Activated naive CD8-positive, alpha-beta T cell treated with anti-CD3 and anti-CD28 coated beads for 36 hours (primary cell): ENCODE measurements at places on chromosomes 6 and 20.
A peak's percentile ranks its signal among the peaks of the same experiment; 100 is the strongest.

GRCh38 chr6:141963543-141964295 lies 169.0 kb upstream of the GJE1 start:
- DNase-seq: no peak

DNA sequence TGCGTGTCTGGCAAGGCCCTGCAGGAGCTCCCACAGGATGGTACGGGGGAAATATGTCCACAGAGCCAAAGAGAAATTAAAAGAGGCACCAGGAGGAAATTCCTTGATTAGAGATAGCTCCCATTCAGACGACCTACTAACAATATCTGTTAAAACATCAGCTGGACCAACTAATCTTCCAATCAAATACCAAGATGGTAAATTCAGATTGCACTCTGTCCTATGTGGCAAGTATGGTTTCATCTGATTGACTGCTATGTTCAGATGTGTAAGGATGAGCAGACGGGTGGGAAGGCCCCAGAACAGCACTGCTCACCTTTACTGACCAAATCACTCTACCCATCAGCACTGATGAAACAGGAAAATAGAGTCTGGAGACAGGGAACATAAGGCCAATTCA lies 19.5 kb downstream of the BPIFA2 start:
- DNase-seq: no peak

GRCh38 chr6:136404627-136405419 lies 115.2 kb upstream of the BCLAF1 start:
- no peak for DNase-seq

GRCh38 chr6:107653183-107653580 lies 163.3 kb downstream of the SOBP start:
- no peak for DNase-seq

- no peak for DNase-seq
Measured at GRCh38 chr20:23794841-23795240, 31.7 kb downstream of the CST2 start.

- DNase-seq: no peak
Measured at GRCh38 chr6:168941036-168941435, 312.6 kb downstream of the THBS2 start.

GRCh38 chr20:63183422-63184146 lies 32.3 kb downstream of the YTHDF1 start:
- DNase-seq: peak; percentile 59

- no peak for DNase-seq
Measured at GRCh38 chr20:64112691-64113443, 5.5 kb upstream of the NPBWR2 start.

GRCh38 chr6:149200282-149200945 lies 117.1 kb upstream of the TAB2 start:
- no peak for DNase-seq

- no peak for DNase-seq
Measured at GRCh38 chr6:138719011-138719635, 54.4 kb upstream of the CCDC28A start.

DNA sequence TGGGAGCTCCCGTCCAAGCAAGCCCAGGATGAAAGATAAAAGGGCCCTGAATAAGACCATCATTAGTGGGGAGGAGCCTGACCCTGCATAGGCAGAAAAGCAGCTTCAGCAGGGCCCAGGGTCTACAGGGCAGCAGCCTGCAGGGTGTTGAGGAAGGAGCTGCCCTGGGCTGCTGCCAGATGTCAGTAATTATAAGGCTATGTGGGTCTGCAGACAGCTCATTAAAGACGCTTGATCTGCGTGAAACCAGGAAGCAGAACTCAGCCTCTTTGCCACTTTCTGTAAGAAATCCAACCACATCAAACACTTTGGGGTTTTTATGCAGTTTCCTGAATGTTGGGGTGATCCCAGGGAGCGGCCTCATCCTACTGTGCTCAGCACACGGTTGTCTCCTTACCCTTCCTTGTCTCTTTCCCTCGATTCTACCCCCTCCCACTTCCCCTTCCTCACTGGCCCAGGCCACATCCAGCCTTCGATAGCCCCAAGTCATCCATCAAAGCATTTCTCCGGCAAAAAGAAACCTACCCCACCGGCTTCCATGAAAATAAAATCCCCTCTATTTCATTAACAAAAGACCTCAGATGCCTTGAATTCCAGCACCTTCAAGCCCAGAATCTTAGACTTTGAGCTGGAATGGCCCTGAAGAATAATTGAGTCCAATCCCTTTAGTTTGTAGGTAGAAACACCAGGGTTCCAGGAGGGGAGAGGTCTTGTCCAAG lies 1.0 kb upstream of the TGM6 start:
- DNase-seq: peak; percentile 27

DNA sequence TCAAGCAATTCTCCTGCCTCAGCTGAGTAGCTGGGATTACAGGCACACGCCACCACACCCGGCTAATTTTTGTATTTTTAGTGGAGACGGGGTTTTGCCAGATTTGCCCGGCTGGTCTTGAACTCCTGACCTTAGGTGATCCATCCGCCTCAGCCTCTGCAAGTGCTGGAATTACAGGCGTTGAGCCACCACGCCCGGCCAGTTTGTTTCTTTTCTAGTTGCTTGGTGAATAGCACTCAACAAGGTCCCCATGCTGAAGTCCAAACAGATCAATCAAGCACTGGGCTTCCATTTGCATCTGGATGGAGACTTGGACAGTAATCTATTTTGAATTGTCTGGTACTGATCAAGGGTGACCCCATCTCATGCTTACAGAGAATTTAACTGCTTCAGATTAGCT lies 108.9 kb upstream of the FOXO3 start:
- no peak for DNase-seq

- no peak for DNase-seq
Measured at GRCh38 chr6:110723017-110723416, 92.3 kb downstream of the CDK19 start.

DNA sequence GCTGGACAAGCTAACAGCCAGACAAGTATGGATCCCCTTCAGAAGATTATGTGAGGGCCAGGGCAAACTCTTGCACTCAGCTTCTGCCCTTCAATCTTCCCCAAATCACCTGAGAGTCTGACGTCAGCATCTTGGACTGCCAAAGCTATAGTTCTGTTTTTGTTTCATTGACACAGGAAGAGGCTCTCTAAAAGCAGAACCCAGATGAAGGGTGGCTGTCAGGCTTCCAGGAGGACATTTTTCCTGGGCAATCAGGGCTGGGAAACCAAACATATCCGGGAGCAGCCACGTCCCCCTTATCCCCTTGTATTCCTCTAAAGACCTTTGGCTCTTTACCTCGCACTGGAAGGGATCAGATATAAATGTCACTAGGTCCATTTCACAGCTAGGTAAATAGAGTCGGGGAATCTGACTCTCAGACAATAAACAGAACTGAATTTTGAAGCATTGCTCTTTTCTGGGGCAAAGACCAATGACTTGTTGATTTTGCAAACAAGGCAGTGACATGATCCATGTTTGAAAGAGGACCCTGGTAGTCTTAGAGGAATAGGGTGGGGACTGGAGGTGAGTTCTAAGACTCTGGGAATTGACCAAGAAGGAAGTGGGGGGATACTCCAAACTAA lies 13.3 kb downstream of the MAFB start:
- DNase-seq: no peak

- DNase-seq: no peak
Measured at GRCh38 chr6:132746048-132746447, 11.7 kb downstream of the VNN2 start.

GRCh38 chr6:42210551-42210950 lies 7.1 kb downstream of the MRPS10 start:
- no peak for DNase-seq

GRCh38 chr20:36998652-36999051 lies 47.1 kb upstream of the SAMHD1 start:
- no peak for DNase-seq

GRCh38 chr20:47862574-47863240 lies 77.4 kb upstream of the SULF2 start:
- DNase-seq: no peak

DNA sequence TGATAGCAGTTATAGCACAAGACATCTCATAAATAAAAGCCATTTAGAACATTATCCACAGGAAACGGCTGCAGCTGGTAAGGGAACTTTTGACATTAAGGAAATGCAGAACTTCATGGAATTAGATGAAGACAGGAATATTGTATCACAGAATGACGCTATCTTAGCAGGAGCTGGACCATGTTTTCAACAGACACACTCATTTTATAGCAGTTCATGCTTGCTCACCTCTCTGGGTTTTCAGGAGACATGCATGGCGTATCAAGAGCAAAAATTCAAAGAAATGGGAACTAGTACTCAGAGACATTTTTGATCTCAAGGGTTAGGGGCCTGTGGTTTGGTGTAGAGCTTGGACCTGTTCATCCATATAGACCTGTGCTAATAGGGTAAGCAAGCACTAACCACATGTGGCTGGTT lies 125.0 kb downstream of the FYN start:
- no peak for DNase-seq

GRCh38 chr6:5786969-5787720 lies 219.6 kb downstream of the NRN1 start:
- DNase-seq: no peak

- DNase-seq: no peak
Measured at GRCh38 chr6:37551867-37552266, 52.2 kb upstream of the CCDC167 start.

GRCh38 chr6:117440706-117441525 lies 15.2 kb upstream of the ROS1 start:
- DNase-seq: no peak

GRCh38 chr6:44275749-44276648 lies 5.7 kb downstream of the TMEM151B start:
- DNase-seq: peak; percentile 58
